Esophagus muscularis mucosa (tissue), 4 donors: ENCODE measurements at places on chromosomes 2 and 18. TPM values are rescaled to one million over a fixed set of nuclear protein-coding genes. Genes with fewer than 3 reads are reported as not detected.

Gene FSHR
- not detected for total RNA-seq

- H3K36me3 ChIP-seq, result no peaks in the 10 kb centered on the region
- H3K27me3 ChIP-seq, result no peaks in the 10 kb centered on the region
- no peak for DNase-seq
Measured at GRCh38 chr2:239779584-239779983, 245.6 kb downstream of the NDUFA10 start.

GRCh38 chr18:54260396-54261072, 8.8 kb upstream of the POLI start:
- no peaks in the 10 kb centered on the region for H3K36me3 ChIP-seq
- no peak overlapping the region for H3K27ac ChIP-seq
- no peak for DNase-seq
- no peak overlapping the region for H3K4me3 ChIP-seq
- no peaks in the 10 kb centered on the region for H3K27me3 ChIP-seq
- no peaks in the 10 kb centered on the region for H3K4me1 ChIP-seq

Gene NEU2
- total RNA-seq, result not detected

- H3K4me3 ChIP-seq, result no peak overlapping the region
- no peaks in the 10 kb centered on the region for H3K27me3 ChIP-seq
- DNase-seq, result no peak
- H3K4me1 ChIP-seq, result peaks cover 22% of the 10 kb centered on the region
- H3K27ac ChIP-seq, result no peak overlapping the region
Measured at GRCh38 chr2:102753563-102754159, 8.2 kb upstream of the TMEM182 start.

- H3K4me1 ChIP-seq, result no peaks in the 10 kb centered on the region
- no peak overlapping the region for H3K27ac ChIP-seq
- no peak overlapping the region for H3K4me3 ChIP-seq
Measured at GRCh38 chr18:56835331-56835730, 184.2 kb downstream of the WDR7 start.

DNA sequence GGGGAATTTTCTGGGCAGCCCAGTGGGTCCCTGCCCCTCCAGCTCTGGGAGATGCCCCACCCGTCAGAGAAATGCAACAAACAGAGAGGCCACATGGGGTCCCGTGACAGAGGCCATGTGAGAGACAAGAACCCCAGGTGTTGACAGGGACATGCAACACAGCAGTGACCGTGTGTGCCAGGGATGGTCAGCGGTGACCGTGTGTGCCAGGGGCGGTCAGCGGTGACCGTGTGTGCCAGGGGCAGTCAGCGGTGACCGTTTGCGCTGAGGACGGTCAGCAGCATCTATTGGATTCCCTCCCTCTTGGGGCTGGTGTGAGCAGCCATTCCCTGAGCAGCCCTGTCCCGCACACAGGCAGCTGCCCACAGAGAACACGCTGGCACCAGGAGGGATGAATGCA, 146.6 kb upstream of the OTOS start:
- H3K4me1 ChIP-seq, result no peaks in the 10 kb centered on the region
- DNase-seq, result peak; percentile 64
- no peaks in the 10 kb centered on the region for H3K36me3 ChIP-seq
- H3K27ac ChIP-seq, result no peak overlapping the region

- peaks cover 28% of the 10 kb centered on the region for H3K27me3 ChIP-seq
- DNase-seq, result no peak
- H3K4me3 ChIP-seq, result peak overlapping the region; percentile 63
- H3K4me1 ChIP-seq, result peaks cover 29% of the 10 kb centered on the region
- peak overlapping the region; percentile 84 for H3K27ac ChIP-seq
Measured at GRCh38 chr2:106885329-106885728, 638 bp downstream of the ST6GAL2 start.

GRCh38 chr2:31324016-31324633, 90.2 kb downstream of the EHD3 start:
- peak overlapping the region; percentile 36 for H3K4me3 ChIP-seq
- no peaks in the 10 kb centered on the region for H3K27me3 ChIP-seq
- H3K36me3 ChIP-seq, result no peaks in the 10 kb centered on the region
- peaks cover 16% of the 10 kb centered on the region for H3K4me1 ChIP-seq
- H3K27ac ChIP-seq, result no peak overlapping the region

- no peak for DNase-seq
- peak overlapping the region; percentile 97 for H3K27ac ChIP-seq
- peaks cover 10% of the 10 kb centered on the region for H3K36me3 ChIP-seq
- H3K27me3 ChIP-seq, result no peaks in the 10 kb centered on the region
- H3K4me1 ChIP-seq, result peaks cover 70% of the 10 kb centered on the region
Measured at GRCh38 chr18:48946329-48946835, 4.4 kb downstream of the SMAD7 start.

DNA sequence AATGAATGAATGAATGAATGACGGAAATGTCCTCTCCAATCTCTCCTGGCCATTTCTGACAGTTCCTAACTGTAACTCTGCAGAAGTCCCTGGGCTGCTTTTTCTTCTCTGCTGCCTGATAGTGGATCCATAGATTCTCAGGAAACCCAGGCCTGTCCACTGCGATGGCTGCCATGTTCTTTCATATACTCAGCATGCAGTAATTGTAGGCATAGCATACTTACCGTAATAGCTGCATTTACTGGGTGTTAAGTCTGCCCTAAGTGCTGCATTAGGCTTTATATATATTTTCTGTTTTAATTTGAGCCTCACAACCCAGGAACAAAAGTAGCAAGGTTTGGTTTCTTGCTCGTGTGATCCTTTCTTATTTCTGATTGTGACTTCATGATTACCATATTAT, 122.9 kb downstream of the DCC start:
- H3K4me1 ChIP-seq, result no peaks in the 10 kb centered on the region
- no peaks in the 10 kb centered on the region for H3K36me3 ChIP-seq
- H3K4me3 ChIP-seq, result no peak overlapping the region
- no peak overlapping the region for H3K27ac ChIP-seq
- H3K27me3 ChIP-seq, result no peaks in the 10 kb centered on the region

GRCh38 chr18:74244554-74244953, 47.2 kb downstream of the CYB5A start:
- H3K27me3 ChIP-seq, result no peaks in the 10 kb centered on the region
- DNase-seq, result no peak
- no peak overlapping the region for H3K27ac ChIP-seq

DNA sequence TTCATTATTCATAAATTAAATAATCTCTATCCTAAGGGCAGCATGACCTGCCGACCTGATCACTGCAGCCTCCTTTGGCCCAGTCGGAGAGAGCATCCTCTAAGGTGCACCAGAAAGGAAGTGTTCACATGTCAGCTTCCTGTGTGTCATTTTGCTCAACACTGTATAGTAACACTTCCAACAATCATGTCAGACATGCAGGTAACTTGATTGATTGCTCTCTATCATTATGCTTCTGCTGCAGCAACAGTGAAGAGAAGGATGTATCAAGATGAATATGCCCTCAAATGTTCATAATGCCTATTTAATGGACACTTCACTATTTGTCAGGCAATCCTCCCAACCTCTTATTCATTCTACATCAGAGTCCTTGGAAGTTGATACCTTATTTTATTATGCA, 332.3 kb downstream of the CDH7 start:
- DNase-seq, result no peak
- no peaks in the 10 kb centered on the region for H3K4me1 ChIP-seq
- H3K4me3 ChIP-seq, result no peak overlapping the region
- H3K36me3 ChIP-seq, result no peaks in the 10 kb centered on the region
- H3K27ac ChIP-seq, result no peak overlapping the region

Gene NT5DC4
- total RNA-seq, result not detected

DNA sequence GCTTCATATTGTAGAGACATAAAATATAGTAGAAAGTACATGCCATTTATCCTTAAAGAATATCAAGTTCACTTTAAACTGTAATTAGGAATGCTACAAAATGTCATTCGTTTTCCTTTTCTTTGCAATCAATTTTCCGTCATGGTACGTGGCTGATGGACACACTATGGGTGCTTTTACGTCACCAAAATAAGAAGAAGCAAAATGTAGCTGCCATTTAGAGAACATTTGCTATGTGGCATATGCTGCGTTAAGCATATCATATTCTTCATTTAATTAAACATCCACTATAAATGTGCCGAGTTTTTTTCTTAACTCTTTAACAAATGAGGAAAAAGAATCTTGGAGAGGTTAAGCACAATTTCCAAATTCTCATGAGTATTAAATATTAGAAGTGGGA, 1358.5 kb upstream of the NXPH2 start:
- H3K36me3 ChIP-seq, result no peaks in the 10 kb centered on the region
- no peak overlapping the region for H3K27ac ChIP-seq
- H3K4me3 ChIP-seq, result no peak overlapping the region
- DNase-seq, result no peak
- no peaks in the 10 kb centered on the region for H3K4me1 ChIP-seq

GRCh38 chr18:35949903-35950627, 22.4 kb upstream of the RMP24 start:
- H3K27ac ChIP-seq, result peak overlapping the region; percentile 76
- H3K36me3 ChIP-seq, result no peaks in the 10 kb centered on the region
- H3K4me3 ChIP-seq, result peak overlapping the region; percentile 76
- H3K4me1 ChIP-seq, result peaks cover 5% of the 10 kb centered on the region
- no peaks in the 10 kb centered on the region for H3K27me3 ChIP-seq
- DNase-seq, result no peak

- no peak overlapping the region for H3K4me3 ChIP-seq
- no peaks in the 10 kb centered on the region for H3K4me1 ChIP-seq
- no peak for DNase-seq
- no peak overlapping the region for H3K27ac ChIP-seq
- H3K36me3 ChIP-seq, result no peaks in the 10 kb centered on the region
- no peaks in the 10 kb centered on the region for H3K27me3 ChIP-seq
Measured at GRCh38 chr2:236765478-236765877, 195.9 kb downstream of the ACKR3 start.

DNA sequence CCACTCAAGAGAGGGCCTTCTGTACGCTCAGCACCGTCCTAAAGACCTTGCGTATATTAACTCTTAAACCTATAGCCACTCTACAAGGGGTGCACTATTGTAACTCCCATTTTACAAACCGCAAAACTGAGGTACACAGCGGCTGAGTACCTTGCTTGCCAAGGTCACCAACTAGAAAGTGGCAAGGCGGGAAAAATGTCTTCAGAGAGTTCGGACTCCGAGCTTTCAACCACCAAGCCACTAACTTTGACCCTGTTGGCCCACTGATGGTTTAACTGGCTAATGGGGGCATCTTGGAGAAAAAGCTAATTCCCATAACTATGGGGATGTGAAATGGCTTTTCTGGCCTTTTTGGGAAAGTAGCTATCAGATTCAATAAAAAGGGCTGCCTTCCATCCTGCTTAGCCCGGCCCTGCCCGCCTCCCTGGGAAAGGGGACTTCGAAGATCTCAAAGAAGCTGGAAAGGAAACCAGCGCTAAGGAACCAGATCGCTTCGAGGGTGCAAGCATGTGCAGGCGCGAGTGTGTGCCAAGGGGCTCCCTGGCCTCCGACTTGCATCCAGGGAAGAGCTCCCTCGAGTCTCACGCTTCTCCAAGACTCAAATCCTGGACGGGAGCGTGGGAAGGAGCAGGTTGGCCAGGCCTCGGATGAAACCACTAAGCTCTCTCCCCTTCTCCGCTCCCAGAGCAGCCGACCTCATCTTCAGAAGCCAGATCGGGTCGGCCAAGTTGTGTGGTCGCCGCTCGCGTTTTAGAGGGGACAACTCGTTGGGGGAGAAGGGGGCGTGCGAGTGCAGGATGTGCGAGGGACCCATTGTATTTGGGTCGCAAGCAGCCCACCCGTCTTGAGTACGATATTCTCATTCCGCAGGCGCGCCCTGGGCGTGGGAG, 2.2 kb upstream of the SP5 start:
- DNase-seq, result no peak
- peaks cover 55% of the 10 kb centered on the region for H3K4me1 ChIP-seq
- no peaks in the 10 kb centered on the region for H3K36me3 ChIP-seq

Gene PLCD4
- 2.6 TPM for total RNA-seq

Gene KIF1A
- 3.0 TPM for total RNA-seq

DNA sequence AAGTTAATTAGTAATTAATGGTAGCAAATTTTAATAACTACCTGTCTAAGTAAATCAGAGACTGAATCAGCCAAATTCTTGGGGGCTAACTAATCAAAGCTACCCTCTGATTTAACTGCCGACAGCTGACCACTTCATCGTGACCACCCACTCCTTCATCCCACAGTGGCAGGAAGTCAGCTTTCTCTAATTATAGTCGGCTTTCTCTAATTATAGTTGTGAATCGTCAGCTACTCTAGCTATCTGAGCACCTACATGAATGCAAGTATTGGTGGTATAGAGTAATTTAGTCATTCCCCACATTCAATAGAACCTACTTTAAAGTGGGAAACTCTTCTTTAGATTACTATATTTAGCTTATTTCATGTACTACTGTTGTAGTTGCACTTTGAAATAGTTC, 185.5 kb downstream of the PTGR3 start:
- no peaks in the 10 kb centered on the region for H3K4me1 ChIP-seq
- no peaks in the 10 kb centered on the region for H3K27me3 ChIP-seq
- no peak overlapping the region for H3K27ac ChIP-seq

DNA sequence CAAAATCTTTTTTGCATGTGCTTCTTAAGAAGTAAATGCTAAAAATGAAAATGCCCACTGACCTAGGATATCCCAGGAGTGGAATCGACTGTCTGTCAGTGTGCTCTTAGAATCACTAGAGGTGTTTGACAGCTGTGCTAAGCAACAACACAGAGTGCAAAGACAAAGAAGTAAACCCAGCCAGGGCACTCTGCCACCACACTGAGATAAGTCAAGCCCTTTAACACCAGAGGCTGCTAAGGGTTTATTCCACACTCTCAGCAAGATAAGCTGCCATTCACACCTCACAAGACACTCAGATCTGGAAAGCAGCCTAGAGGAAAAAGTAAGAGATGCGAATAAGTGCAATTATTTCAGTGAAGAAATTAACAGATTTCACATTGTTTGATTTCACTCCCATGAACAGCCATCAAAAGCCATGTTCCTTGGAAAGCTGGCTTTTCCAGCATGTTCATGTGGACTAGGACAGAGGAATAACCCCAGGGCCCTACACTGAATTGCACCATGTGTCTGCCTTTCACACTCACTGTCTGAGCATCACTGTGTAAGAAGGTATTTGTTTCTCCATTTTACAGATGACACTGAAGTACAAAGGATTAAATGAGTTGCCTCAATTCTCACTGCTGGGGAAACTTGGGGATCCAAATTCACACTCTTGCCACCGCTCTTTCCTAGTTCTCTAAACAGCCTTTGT, 6.0 kb upstream of the BMP10 start:
- no peak overlapping the region for H3K4me3 ChIP-seq
- no peak for DNase-seq
- H3K4me1 ChIP-seq, result no peaks in the 10 kb centered on the region
- no peaks in the 10 kb centered on the region for H3K36me3 ChIP-seq
- H3K27me3 ChIP-seq, result no peaks in the 10 kb centered on the region
- no peak overlapping the region for H3K27ac ChIP-seq

DNA sequence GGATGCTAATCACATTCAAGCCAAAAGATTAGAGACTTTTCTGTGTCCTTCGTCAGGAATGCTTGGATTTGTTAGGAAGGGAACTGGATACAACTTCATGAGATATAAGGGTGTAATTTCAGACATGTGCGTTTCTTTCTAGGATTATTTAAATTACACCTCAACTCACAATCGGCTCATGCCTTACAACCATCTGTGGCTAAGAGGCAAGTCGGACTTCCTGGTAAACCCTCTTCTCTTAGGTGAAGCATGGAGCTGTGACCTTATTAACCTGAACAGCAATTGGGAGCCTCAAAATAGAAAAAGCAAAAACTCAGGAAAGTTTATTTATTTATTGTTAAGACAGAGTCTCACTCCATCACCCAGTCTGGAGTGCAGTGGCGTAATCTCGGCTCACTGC, 61.8 kb downstream of the SEMA4F start:
- DNase-seq, result peak; percentile 24
- H3K4me1 ChIP-seq, result peaks cover 13% of the 10 kb centered on the region
- no peaks in the 10 kb centered on the region for H3K36me3 ChIP-seq
- H3K4me3 ChIP-seq, result peak overlapping the region; percentile 55
- no peaks in the 10 kb centered on the region for H3K27me3 ChIP-seq
